Activated T-cell treated with anti-CD3 and anti-CD28 coated beads for 1 hour (primary cell): ENCODE measurements at places on chromosomes 6 and 20.

DNA sequence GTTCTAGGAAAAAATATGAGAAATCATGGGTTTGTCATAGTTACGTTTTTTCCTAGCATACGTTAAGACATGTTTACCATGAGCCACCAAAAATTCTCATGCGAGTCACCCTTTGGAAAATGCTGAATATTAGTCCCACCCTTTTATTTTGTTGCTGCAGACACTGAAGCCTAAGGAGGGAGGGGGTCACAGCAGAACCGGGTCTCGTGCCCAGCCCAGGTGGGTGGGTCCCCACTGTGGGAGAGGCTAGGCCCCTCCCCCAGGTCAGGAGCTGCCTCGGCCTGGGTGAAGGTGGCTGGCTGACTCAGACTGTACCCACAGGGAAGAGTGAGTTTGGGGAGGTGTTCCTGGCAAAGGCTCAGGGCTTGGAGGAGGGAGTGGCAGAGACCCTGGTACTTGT lies 26.2 kb upstream of the SRF start:
- DNase-seq: no peak

DNA sequence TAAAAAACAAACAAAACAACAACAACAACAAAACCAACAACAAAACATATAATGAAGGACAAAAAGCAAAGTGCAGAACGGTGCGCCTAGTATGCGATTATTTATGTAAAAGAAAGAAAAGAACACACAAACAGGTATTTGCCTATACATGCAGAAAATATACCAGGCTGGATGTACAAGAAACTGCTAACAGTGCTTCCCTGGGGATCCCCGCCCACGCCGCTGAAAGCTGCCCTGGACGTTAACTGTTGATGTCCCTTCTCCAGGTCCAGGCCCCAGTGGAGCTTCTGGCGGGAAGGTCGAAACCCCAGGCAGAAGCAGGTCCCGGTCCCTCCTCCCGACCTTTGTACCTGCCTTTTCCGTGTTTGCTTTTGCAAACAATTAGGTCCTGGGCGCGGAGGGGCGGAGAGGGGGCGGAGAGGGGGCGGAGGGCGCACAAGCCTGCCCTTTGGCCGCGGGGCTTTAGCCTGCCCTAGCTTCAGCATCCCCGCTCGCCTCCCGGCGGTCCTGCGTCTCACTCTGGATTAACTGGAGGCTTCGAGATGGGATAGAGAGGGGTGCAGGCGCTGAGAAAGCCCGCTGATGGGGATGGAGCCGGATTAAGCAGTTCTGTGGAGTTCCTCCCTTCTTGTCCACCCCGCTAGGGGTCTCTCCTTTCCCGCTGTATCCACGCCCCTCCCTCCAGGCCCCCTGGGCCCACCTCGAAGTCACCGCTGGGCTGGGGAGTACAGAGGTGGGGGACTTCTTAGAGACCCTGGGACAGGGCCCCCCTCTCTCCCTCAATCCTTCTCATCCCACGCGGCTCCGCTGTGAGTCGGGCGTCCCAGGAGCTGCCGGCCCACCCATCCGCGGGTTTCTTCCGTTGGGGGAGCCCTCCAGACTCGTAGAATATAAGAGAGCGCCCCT lies 8.2 kb upstream of the AHCY start:
- DNase-seq: no peak

DNA sequence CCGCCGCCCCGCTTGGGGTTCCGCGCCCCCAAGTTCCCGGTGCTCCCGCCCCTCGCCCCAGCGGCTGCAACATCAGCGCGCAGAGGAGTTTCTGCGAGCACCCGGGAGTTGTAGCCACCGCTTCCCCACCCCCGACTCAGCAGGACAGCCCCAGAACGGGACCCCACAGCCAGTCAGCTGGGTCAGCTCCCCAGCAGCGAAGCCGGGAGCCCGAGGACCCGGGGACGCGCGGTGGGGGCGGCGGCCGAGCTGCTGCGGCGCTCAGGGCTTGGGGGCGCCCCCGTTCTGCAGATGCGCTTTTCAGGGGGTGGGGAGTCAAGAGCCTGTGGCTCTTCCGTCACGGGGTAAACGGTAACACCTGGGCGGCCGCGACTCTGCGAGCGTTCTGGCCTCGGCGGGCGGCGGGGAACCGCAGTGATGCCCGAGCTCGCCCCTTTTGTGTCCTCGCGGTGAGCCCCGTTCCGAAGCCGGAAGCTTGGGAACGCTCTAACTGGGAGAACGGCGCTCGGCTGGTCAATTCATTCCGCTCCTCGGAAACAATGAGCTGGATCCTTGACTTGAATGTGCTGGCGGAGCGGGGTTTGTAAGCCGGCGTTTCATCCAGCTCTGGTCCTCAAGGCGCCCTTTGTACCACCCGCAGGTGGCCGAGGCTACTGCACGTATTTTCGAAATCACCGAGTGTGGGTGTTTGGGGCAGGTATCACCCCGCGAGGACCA lies 774 bp downstream of the PLEKHG1 start:
- peak; percentile 16 for DNase-seq

DNA sequence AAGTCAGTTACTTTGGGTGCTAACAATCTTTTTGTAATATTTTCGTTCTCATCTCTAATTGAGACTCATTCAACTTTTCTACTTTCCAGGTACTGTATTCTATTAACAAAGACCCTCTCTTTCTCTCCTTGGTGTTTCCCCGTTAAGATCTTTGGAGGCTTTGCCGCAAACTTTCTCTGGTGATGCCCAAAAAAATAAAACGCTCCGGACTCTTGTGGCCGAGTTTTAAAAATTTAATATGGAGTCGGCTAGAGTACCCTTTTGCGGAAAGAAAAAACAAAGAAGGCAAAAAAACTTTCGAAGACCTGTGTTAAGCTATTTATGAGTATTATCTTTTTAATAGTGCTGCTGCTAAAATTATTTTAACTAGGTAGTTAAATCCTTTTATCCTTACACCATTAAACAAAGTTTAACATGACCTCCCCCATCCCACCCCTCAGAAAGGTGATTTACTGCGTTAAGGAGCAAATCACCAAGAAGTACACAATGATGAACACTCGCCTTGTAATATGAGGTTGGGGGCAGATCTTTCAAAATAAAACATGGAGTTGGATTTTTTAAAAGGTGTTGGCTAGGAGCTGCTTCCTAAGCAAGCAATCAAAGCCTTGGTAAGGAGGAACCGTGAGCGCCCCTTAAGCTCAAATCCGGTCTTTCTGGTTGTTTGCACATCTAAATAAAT lies 10.0 kb downstream of the SIM1 start:
- no peak for DNase-seq

DNA sequence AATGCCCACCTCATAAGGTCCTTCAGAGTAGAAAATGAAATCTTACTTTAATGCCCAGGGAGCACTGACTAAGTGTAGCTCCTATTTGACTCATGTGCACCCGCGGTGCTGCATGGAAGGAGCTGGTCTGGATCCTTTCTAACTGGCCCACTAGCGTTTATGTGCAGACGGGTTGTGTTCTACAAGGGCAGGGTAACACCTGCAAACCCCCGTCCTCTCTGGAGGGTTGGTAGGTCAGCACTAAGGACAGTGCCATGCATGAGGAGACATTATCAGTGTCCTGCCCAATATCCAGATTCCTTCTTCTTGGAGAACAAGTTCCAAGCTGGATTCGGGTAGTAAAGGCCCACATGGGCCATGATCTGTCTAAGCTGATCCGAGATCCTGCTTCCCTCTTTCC lies 140.3 kb downstream of the ANKRD60 start:
- no peak for DNase-seq

- no peak for DNase-seq
These were observed 30.8 kb upstream of the COL19A1 start for GRCh38 chr6:69835414-69836179.

GRCh38 chr6:135531954-135532490 lies 34.5 kb upstream of the AHI1 start:
- no peak for DNase-seq
